ENCODE measurements at places on chromosomes 7 and 10.
A peak's percentile ranks its signal among the peaks of the same experiment; 100 is the strongest.

DNA sequence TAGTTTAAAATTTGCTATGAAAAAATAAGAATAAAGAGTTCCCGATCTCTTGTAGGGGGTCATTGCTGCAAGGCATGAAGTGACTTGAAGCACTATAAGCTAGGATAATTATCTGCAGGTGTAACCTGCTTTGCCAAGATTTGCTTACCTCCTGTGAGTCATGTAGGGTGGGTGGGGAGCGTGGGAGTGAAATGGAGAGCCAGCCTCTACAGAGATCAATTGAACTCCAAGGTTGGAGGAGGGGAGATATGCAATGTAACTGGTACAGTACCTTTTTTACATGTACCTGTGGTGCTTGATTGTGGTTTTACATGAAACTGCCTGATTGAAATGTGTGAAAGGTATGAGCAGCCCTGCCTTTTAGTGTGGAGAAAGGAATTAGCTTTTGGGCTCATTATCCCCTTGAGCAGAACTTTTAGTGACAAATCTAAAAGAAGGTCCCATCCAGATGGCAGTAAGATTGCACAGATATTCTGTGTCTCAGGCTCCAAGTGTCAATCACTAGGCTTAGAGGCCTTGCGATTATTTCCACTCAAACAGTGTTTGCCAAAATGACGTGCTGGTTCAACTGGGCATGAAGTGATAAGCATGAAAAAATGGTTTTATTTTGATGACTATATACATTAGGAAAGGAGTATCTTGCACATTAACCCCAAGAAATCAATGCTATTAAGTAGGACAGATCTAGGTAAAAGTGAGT is 138.6 kb upstream of the GRB10 start:
- no peak overlapping the region for H3K27ac ChIP-seq
- no peaks in the 10 kb centered on the region for H3K4me1 ChIP-seq
- no peak overlapping the region for H3K4me3 ChIP-seq
- no peaks in the 10 kb centered on the region for H3K27me3 ChIP-seq
- no peak for DNase-seq

DNA sequence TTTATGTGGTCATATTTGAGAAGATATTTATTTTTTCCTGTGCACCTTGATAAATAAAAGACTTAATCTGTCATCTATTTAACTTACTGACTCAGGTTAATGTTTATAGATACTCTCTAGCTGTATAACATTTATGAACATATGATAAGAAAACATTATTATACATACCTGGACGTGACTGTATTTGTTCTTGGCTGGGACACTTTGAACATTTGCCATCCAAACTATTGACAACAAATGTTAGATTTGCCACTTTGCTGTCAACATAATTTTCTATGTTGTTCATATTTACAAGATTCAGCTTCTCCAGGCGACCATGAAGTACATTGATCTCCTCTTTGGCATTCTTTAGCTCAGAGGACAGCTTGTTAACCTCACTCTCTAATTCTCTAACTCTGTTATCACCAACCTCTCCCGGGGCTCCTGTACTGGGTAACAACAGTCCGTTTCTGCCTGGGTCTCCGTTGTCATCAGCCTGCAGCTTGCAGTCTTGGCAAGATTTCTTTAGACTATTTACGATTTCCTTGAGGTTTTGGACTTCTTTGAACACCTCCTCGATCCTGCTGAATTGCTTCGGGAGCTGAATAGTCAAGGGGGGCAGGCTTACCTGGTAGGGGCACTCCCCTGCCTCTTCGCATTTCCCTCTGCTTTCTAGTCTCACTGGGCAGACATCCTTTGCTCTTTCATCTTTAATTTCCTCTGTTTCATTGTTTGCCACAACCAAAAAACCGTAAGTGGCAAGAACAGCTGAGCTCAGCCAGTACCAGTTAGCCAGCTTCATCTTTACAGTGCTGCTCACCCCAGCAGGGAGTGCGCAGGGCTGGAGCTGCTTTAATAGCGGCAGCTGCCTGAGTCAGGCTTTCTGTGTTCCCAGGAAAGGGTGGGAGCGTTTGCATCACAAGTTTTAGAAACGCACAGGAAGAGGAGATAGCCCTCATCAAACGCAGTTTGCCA is at the start of gene FGL2:
Gene FGL2, minus strand, starts transcription at position 807 of the 954 bp plus-strand sequence. Its CDS starts 26 bp downstream, at position 781.
- H3K4me1 ChIP-seq: peaks cover 79% of the 10 kb centered on the region
- no peaks in the 10 kb centered on the region for H3K27me3 ChIP-seq

DNA sequence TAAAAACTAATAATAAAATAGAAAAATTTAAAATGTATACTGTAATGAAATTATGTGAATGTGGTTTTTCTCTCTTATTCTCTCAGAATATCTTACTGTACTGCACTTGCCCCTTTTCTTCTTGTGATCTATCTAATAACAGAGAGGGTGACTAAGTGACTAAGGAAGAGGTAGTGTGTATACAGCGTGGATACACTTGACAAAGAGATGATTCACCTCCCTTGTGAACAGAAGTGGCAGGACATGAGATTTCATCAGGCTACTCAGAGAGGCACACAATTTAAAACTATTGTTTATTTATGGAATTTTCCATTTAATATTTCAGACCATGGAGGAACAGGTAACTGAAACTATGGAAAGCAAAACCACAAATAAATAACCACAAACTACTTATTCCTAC is 806.6 kb upstream of the GHITM start:
- H3K27me3 ChIP-seq: no peaks in the 10 kb centered on the region
- no peaks in the 10 kb centered on the region for H3K36me3 ChIP-seq
- no peak overlapping the region for H3K4me3 ChIP-seq
- no peak for DNase-seq

GRCh38 chr10:63205421-63205820 is 72.3 kb downstream of the NRBF2 start:
- DNase-seq: no peak
- peak overlapping the region; percentile 37 for H3K4me3 ChIP-seq
- peaks cover 93% of the 10 kb centered on the region for H3K4me1 ChIP-seq
- peaks cover 29% of the 10 kb centered on the region for H3K36me3 ChIP-seq
- no peaks in the 10 kb centered on the region for H3K27me3 ChIP-seq

DNA sequence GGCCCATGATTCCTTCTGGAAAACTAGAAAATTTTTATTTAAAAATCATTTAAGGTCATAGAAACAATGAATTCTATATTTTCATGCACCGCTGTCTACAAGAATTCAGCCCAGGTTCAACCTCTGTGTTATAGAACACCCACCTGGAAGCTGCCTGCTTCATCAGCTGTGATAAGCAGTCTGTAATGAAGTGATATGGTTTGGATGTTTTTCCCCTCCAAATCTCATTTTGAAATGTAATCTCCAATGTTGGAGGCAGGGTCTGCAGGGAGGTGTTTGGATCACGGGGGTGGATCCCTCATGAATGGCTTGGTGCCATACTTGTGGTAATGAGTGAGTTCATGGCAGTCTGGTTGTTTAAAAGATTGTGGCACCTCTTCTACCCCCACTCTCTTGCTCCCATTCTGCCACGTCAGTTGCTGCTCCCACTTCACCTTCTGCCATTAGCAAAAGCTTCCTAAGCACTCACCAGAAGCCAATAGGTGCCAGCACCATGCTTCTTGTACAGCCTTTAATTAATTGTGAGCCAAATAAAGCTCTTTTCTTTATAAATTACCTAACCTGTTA is 55.6 kb downstream of the MRPL32 start:
- no peaks in the 10 kb centered on the region for H3K36me3 ChIP-seq
- H3K27ac ChIP-seq: no peak overlapping the region
- no peaks in the 10 kb centered on the region for H3K4me1 ChIP-seq
- no peak overlapping the region for H3K4me3 ChIP-seq
- H3K27me3 ChIP-seq: no peaks in the 10 kb centered on the region
- DNase-seq: no peak

DNA sequence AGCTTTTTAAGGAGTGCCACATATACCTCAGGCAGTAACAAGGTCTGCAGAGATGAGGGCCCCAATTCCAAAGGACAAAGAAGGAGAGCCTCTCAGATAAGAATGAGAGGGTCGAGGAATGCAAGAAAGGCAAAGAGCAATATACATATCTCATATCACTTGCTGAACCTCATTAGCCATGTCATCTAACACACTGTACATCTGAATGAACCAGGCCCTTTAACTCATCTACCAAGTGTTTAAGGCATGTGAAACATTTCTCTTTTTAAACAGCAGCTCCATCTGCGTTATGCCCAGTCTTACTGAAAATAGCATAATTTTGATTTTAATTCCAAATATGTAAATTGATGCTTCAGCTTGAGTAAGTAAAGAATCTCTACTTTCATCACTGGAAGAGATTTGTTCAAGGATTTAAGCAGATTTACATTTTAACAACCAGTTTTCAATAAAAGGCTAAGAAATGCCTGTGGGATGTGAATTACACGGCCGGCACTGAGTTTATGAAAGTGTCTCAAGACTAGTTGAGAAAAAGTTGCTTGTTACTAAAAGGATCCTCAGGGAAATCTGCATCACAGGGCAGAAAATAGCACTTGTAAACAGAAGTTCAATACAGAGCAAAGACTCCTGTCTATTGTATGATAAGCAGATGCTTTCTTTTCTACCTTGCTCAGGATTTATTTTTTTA is 123.8 kb upstream of the SLC26A5 start:
- H3K27ac ChIP-seq: no peak overlapping the region
- no peak for DNase-seq
- no peak overlapping the region for H3K4me3 ChIP-seq
- H3K36me3 ChIP-seq: no peaks in the 10 kb centered on the region
- H3K4me1 ChIP-seq: no peaks in the 10 kb centered on the region
- H3K27me3 ChIP-seq: no peaks in the 10 kb centered on the region

- H3K36me3 ChIP-seq: peaks cover 55% of the 10 kb centered on the region
- H3K27ac ChIP-seq: peak overlapping the region; percentile 93
- H3K4me3 ChIP-seq: peak overlapping the region; percentile 53
Measured at GRCh38 chr7:152158801-152159587, 133.5 kb downstream of the GALNT11 start.

- H3K27ac ChIP-seq: no peak overlapping the region
- H3K27me3 ChIP-seq: no peaks in the 10 kb centered on the region
- H3K36me3 ChIP-seq: no peaks in the 10 kb centered on the region
- no peak for DNase-seq
- no peak overlapping the region for H3K4me3 ChIP-seq
Measured at GRCh38 chr10:107546284-107546683, 381.8 kb upstream of the SORCS1 start.

- H3K4me3 ChIP-seq: no peak overlapping the region
- peaks cover 17% of the 10 kb centered on the region for H3K36me3 ChIP-seq
- H3K27ac ChIP-seq: peak overlapping the region; percentile 87
- DNase-seq: no peak
- H3K27me3 ChIP-seq: no peaks in the 10 kb centered on the region
Measured at GRCh38 chr7:127927348-127927696, 103.9 kb downstream of the LRRC4 start.
